ENCODE measurements at places on chromosomes 16 and 17. TPM values are rescaled to one million over a fixed set of nuclear protein-coding genes. Genes with fewer than 3 reads are reported as not detected.

BRIP1 gene
- 15.5 TPM for total RNA-seq

ZNF19 gene
- total RNA-seq: 2.7 TPM

KRT9 gene
- not detected for total RNA-seq

VAT1L gene
- not detected for total RNA-seq

SLFN13 gene
- total RNA-seq: 23.3 TPM

E2F4 gene
- total RNA-seq: 151 TPM

B3GNT9 gene
- total RNA-seq: 2.0 TPM
